ENCODE measurements at places on chromosomes 2 and 18.

GRCh38 chr2:126792186-126792585, 106.5 kb upstream of the TEX51 start:
- no peak for DNase-seq

- DNase-seq = no peak
Measured at GRCh38 chr2:189208254-189208653, 28.7 kb upstream of the COL5A2 start.

DNA sequence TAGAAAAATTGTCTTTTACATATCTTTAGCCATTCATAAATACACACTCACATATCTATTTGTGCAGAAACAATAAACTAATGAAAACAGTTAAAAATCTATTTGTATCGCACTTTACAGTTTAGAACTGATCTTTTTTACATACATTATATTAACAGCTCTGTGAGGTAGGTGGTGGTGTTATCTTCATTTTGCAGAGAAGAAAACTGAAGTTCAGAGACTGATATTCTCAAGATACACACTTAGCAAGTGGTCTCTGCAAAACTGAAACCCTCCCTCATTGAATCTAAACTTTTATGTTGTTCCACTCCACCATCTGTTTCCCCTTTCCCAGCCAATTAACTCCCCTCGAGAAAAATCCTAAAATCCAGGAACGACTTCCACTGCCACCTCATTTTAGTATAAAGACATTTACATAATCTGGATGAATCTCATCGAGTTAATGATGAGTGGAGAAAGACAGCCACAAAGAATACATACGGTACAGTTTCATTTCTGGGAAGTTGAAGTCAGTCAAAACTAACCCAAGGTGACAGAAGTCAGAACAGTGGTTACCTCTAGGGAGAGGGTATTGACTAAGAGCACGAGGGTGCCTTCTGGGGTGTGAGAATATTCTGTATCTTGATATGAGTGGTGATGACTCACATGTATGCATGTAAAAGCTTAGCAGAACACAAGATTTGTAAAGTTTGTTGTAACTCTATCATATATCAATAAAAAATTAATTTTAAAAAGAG, 524.2 kb upstream of the TCF4 start:
- peak; percentile 55 for DNase-seq

- DNase-seq = no peak
Measured at GRCh38 chr2:80454628-80455027, 150.1 kb upstream of the LRRTM1 start.

DNA sequence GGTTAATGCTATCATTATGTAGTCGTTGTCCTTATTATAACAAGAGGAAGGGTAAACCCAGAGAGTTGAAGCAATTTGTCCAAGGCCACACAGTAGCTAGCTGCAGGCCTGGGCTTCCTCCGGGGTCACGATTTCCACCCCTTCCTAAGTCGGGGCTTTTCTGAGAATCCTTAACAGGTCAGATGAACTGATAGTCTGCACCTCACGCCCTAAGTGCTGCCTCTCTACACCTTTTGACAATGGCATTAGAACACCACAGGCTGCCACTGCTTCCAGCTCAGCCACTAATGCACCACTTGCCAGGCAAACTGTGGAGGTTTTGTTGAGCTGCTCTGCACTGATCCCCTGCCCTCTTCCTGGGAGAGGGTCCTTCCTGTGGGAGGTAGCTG, 37.7 kb downstream of the FOSL2 start:
- DNase-seq = no peak

DNA sequence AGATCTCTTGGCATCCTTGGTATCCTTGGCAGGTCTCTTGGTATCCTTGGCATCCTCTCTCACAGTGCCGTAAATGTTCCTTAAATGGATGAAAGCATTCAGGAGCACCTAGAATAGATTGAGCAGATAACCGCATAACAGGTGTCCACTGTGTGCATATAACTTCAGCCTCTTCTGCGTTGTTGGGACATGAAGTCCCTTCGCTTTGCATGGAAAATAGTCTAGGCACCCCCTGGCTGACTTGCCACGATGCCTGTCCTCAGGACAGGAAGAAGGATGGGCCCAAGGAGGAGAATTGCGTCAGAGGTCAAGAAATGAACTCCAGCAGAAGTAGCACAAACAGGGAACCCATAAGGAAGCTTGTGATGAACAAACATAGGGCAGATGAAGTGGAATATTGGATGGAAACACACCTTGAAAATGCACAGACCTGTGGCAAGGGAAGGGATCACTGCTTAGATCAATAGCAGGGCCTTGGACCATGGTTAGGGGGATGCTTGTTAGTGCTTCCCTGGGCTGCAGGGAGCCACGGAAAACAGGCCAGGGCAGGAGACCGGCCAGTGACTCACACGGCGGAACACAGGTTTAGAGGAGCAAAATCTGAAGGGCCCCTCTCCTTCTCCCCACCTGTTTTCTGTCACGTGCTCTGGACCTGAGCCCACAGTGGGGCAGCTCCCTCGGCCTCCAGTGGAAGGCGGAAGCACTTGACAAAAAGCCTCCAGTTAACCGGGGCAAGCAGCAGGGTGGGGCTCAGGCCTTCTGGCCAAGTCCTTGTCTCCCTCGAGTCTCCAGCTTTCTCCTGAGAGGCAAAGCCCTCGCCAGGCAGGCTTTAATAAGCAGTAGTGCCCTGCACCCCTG, 99.2 kb upstream of the ASAP2 start:
- no peak for DNase-seq

- no peak for DNase-seq
Measured at GRCh38 chr18:3455090-3455635, 5.2 kb downstream of the TGIF1 start.

GRCh38 chr18:48575301-48575657, 36.4 kb downstream of the CTIF start:
- no peak for DNase-seq

- DNase-seq = no peak
Measured at GRCh38 chr2:147501968-147502367, 342.9 kb upstream of the ACVR2A start.

- no peak for DNase-seq
Measured at GRCh38 chr2:187966924-187967323, 324.8 kb upstream of the GULP1 start.

- no peak for DNase-seq
Measured at GRCh38 chr2:105134081-105134480, 96.2 kb downstream of the MRPS9 start.

GRCh38 chr2:225464346-225465025, 65.0 kb downstream of the NYAP2 start:
- peak; percentile 7 for DNase-seq

DNA sequence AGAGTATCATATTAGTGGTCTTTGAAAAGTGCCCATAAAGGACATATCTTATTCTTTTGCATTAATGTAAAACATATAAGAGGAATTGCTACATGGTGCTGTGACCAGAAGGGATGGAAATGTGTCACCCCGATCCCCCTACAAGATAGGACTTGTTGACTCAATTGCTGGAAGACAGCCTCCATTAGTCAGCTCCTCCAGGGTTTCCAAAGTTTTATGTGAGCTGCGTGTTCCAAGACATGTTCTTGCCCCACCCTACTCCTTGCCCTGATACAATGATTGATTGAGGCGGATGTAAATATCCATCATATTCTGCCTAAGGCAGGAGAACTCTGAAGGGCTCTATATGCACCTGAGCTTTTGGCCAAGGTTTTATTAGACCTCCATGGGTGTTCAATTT, 541.0 kb upstream of the ZEB2 start:
- DNase-seq = no peak

DNA sequence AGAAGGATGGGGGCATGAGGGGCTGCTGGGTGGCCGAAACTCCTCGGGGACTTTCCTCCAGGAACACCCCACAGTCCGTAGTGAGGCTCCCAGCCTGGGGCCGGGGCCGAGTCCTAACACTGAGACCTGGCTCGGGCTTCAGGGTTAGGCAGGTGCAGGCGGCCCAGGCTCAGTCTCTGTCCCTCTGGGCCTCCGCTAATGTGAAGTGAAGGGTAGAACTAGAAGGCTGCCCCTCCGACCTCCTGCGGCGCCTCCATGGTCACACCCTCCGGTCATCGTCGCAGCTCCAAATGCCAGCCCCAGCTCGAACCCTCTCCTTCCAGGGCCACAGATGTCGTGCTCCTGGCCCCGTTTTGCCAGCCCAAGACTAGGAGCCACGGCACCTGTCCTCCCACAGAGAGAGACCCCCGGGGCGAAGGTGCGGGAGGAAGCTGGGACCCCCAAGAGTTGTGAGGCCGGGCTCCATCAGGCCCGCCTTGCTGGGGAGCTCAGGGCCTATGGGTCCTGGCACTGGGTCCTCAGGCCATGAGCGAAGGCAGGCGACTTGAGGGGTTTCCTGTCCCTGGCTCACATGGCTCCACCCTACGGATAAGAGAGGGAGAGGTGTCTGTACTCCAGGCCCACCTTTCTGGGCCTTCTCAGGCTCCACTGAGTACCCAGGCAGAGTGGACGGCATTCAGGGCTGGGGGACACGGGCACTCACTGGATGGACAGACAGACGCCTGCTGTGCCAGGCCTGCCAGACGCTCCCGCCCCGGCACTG, 797 bp downstream of the ANO7 start:
- no peak for DNase-seq

DNA sequence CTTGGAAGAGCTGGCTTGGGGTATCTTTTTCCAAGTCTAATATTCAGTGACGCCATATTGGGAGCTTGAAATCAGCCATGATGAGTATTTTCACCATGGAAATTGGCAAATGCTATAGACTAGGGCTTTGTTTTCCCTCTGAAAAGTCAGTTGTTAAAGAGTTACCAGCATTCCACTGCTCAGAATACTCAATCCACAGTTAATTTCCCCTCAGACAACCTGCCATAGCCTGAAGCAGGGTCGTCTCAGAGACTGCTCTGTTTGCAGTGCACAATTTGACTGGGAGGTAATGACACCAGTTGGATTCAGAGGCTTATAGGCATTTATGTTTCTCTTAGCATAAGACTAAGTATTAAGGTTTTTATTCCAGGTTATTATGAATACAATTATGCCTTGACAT, 35.5 kb upstream of the TMEM200C start:
- no peak for DNase-seq

GRCh38 chr2:97645112-97645694, 659 bp upstream of the COX5B start:
- DNase-seq = no peak

DNA sequence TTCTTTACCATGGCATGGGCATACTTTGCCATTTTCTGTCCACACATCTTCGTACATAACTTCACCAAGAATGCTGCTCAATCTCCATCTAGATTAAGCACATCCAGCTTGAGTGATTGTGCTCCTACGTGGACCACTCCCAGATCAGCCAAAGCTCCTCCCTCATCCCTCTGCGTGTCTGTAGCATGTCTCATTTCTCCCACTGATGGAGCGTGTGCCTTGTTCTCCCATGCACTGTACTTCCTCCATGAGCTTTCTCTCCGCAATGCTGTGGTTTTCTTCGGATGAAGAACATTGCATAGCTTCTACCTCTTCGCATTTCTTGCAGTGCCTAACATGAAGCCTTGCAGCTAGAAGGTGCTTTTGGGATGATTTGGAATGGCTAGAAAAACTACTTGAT, 13.5 kb downstream of the CCL20 start:
- no peak for DNase-seq

- DNase-seq = no peak
Measured at GRCh38 chr18:5967666-5968065, 72.3 kb upstream of the TMEM200C start.

DNA sequence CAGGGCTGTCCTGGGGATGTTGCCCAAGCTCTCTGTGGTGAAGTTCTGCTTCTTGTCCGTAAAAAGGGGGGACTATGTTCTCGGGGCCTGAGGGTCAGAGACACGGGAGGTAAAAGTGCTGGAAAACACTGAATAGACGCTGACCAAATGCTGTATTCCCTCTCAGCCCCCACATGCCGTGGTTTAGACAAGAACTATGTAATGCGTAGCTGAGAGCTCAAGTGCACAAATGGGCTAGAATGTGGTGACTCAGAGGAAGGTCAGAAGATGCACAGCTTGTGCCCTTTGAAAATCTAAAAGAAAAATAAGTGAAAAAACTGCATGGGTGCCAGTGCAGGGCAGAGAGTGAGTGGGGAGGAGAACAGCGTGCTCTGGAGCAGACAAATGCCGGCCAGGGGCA, 80.3 kb upstream of the MAP4K4 start:
- no peak for DNase-seq

DNA sequence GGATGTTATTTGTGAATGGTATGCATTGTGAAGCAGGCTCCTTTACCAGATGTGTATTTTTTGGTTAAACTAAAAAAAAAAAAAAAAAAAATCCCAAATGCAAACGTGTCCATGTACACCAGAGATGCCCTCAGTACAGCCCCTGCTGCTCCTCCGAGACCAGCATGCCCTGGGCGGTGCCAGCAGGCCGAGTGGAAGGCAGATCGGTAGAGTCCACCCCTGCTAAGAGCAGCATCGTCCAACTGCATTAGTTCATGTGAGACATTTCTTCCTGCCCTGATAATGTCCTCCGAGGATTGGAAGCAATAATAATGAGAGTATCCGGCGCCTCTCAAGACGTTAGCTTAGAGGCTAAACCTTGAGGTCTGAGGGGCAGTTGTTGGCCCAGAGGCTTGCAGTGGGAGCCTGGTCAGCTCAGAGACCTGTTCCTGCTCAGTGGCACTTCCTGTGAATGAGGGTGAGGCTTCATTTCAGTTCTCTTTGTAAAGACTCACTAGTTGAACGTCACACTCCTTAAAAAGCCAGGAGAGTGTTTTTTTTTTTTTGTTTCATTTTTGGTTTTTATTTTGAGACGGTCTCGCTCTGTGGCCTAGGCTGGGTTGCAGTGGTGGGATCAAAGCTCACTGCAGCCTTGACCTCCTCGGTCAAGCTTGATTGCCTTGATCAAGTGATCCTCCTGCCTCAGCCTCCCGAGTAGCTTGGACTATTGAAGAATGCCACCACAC, 5.6 kb downstream of the SLC66A3 start:
- DNase-seq = peak; percentile 17

- DNase-seq = no peak
Measured at GRCh38 chr2:100988630-100989417, 13.3 kb upstream of the RPL31 start.
